Kidney epithelial cell (primary cell): ENCODE measurements at places on chromosomes 6 and 20.

GRCh38 chr20:33839591-33839990, 28.4 kb downstream of the CHMP4B start:
- DNase-seq = no peak

- no peak for DNase-seq
Observed at GRCh38 chr6:100721256-100721655, 159.9 kb downstream of the ASCC3 start.

DNA sequence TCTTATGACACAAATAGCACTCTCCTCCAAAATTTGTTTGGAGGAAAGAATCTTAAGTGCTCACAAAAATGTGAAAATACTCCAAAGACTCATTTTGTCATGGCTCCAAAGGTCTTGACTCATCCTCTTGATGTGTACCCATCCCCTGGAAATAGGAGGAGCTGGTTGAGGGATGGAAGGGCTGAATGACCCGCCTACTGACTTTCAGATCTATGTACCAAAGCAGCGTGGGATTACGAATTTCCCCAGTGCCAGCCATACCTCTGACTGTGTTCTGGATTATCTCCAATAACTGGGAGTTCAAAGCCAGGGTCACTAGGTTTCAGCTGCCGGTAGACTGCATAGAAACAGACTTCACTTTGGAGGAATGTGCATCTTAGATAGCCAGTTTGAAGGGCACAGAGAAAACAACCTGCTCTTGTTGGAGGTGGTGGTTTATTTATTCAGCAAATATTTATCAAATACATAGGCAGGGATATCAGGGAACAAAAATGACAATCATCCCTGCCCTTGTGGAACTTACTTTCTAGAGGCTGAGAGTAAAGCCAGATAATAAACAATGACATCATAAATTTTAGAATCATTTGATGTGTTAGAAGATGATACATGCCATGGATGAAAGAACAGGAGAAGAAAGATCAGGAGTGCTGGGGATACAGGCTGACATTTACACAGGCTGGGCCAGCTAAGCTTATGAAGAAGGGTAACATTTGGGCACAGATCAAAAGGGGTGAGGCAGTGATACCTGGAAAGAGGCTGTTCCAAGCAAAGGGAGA, 246.6 kb downstream of the TBXT start:
- DNase-seq = no peak

DNA sequence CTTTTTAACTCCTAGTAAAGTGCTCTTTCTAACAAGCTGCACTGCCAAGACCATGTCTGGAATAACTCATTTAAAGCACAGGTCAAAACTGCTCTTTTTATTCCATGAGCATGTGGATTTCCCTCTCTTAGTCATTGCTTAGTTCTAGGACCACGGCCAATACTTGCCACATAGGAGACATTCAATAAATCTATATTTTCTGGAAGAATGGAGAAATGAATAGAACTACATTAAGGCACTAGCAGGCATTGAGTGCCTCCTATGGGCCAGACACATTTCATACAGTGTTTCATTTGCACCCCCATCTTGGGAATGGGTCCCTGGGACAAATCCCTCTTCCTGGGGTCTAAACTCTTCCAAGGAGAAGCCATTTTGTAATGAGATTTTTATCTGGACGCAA, 552.8 kb upstream of the CITED2 start:
- DNase-seq = no peak

DNA sequence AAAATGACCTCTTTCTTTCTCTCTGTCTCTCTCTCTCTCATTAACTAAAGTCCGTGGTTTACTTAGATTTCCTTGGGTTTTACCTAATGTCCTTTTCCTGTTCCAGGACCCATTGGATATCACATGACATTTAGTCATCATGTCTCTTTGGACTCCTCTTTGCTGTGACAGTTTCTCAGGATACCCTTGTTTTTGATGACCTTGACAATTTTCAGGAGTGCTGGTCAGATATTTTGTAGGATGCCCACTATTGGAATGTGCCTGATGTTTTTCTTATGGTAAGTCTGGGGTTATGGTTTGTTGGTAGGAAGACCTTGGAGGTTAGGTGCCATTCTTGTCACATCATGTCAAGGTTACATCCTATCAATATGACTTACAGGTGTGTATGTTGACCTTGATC, 199.2 kb upstream of the HTR1E start:
- DNase-seq = no peak

DNA sequence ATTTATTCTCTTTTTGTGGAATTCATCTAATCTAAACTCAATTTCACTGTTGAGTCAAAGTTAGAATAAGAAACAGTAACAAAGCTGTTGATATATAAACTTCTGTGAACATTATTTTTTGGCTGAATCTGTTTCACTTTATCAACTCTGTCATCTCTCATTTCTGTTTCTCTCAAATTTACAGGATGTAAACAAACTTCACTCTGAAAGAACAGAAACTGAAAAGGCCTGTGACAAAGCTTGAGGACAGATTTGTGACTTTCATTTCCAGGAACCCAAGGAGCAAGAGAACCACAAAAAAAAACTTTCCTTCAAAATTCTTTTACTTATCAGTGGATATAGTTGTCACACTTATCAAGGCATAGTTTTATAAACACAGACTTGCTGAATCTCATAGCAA, 447.9 kb upstream of the OPRM1 start:
- DNase-seq = no peak

DNA sequence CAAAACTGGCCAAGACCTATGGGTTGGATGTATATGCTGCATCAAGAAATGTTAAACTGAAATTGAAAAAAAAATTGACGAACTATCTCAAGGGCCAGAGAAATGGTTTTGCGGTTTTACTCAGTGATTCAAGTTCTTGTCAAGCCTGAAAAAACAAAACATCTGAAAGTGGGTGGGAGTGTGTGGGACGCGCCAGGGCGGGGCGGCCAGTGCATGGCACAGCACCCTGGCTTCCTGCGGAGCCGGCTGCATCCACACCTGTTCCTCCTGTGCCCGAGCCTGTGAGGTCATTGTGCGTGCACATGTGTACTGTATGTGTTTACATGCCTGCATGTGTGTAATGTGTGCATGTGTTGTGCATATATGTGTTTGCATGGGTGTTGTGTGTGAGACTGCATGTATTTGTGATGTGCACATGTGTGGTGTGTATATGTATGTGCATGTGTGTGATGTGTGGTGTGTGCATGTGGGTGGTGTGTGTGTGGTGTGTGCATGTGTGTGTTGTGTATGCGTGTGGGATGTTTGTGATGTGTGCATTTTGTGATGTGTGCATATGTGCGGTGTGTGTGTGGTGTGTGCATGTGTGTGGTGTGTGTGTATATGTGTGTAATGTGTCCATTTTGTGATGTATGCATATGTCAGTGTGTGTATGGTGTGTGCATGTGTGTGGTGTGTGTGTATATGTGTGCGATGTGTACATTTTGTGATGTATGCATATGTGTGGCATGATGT, 59.8 kb downstream of the CDH4 start:
- DNase-seq = peak; percentile 23

DNA sequence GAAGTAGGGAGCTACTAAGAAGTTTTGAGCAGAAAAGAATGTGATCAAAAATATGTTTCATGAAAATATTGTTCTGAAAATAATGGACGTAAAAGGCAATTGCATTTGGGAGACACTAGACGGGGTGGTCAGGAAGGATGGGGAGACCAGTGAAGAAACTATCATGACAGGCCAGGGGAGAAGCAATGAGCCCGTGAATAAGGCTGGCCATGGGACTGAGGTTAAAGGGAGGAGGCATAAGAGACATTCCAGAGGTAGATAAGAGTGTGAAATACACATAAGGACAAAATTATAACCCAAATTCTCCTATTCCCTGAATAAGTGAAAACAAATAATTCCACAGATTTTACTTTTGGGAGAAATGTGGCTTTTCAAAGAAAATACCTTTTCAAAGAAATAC, 51.7 kb downstream of the MARCKS start:
- no peak for DNase-seq

GRCh38 chr6:18973251-18973650, 586.1 kb downstream of the RNF144B start:
- no peak for DNase-seq

DNA sequence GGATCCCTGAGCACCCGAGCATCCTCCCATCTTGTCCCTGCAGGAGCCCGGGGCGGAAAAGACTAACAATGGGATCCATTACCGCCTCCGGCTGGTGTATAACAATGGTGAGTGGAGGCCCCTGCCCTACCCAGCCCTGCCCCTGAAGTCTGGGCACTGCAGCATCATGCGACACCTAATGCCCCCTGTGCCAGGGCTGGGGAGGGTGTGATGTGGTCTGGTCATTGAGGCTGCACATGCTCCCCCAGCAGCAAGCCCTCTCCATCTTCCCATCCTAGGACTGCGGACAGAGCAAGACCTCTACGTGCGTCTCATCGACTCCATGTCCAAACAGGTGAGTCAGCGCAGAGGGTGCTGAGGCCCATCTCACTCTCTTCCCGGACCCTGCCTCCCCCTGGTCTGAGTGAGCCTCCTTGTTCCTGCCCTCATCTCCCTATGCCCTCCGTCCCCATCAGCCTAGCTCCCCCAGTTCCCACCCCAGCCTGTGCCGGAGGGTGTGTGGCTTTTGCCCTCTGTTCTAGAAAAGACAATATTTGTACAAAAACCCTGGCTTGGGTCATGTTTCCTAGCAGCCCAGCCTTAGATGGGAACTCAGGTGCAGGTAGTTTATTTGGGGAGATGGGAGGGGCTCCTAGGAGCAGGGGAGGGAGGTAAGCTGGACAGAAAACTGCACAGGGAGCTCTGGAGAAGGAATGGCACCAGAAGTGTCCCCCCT, 13.5 kb downstream of the EBF4 start:
- no peak for DNase-seq
